SW 1271 (cell line): ENCODE measurements at places on chromosomes 2 and 18.

DNA sequence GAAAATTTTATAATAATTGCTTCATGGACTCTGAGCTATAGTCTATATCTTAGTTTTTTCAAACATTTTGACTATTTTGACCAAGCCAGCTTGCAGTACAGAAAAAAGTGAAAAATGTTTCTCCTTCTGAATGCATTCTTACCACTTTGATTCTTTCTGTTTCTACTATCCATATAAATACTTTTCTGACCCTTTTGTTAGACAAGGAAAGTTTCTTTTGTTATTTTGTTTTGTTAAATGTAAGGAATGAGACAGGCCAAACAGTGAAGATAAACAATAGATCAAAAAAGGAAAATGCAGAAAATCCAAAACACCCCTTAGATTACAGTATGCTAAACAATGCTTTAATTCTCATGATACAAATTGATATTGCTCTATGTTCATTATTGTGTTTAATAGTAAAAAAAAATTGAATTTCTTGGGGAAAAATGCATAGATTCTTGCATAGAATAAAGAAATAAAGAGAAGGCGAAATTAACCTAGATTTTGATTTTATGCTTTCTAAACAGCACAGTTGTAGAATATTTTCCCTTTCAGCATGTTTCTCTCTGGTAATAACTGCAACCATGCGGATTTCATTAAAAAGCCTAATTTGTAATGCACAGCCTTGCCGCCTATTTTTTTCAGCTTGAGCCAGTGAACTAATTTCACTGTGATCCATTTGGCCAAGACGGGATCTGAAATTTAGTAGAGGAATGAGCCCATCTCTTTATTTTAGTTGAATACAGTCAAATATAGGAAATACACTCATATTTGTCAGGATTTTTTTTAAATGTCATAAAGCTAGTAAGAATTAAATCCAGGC, 976 bp downstream of the TNFAIP6 start:
- no peak for DNase-seq

DNA sequence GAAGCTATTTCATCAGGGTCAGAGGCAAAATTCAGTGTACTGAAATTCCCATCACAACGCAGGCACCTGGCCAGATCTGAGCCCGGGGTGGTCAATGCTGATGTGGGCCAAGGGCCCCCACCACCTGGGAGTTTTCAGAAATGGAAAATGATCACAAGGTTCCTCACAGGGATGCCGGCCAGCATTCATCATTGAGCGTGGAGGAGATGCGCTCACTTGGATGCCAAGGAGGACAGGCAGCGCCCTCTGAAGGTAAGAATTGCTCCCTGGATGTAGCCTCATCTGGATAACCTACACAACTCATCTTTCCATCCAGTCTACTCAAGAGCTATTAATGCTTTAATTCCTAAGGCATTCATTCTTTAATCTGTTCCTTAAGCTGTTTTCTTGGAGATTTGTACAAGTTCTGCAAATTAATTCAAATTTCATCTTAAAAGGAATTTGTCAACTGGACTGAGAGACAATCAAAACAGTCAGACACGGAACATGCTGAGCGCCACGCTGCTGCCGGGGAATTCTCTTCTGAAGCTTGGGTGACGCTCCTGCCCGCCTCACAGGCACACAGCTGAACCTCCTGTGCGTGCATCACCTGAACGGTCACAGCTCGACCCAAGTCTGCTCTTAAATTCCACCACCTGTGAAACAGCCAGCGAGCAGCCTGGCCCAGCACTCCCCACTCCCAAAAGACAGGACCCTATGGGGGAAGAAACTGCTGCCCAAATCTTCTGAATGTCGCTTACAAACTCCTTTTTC, 206.7 kb downstream of the HDAC4 start:
- no peak for DNase-seq

- DNase-seq: no peak
Measured at GRCh38 chr18:6096730-6097129, 201.4 kb upstream of the TMEM200C start.

DNA sequence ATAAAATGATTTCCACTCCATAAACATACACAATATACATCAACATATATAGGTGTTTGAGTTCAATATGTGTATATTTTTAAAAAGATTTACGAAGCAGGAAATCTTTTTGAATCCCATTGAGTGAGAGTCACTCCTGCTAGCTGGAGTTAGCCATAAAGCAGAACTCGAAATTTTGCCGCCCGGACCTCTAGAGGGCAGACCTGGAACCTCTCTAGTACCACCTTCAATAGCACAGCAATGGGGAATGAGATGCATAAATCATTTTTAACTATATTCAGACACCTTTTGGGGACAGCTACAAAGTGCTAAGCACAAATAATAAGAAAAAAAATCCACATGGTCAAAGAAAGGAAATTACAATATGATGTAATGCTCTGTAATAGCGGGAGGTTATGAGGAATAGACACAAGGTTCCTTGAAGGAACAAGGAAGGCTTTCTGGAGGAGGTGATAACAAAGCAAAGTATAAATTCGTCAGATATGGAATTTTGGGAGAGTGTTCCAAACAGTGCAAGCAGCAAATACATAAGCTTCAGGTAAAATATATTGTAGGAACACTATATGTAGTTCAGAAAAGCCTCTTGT, 533.4 kb downstream of the ERBB4 start:
- DNase-seq: no peak

DNA sequence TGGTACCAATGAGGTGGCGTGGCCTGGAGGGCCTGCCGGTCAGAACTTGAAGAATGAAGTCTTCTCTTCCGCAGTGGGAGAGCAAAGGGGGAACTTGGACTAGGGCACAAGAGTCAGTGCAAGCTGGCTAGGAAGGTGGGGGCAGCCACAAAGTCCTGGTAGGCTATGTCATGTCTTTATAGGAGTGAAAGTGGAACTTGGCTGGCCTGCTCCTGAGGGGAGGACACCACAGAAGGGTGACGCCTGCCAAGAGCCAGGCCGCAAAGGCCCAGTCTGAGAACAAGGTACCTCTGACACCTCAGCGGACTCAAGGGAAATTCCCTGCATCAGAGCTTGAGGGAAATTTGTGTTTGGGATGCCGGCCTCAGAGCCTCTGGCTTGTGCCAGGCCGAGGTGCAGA, 32.2 kb upstream of the MAP3K20 start:
- no peak for DNase-seq

DNA sequence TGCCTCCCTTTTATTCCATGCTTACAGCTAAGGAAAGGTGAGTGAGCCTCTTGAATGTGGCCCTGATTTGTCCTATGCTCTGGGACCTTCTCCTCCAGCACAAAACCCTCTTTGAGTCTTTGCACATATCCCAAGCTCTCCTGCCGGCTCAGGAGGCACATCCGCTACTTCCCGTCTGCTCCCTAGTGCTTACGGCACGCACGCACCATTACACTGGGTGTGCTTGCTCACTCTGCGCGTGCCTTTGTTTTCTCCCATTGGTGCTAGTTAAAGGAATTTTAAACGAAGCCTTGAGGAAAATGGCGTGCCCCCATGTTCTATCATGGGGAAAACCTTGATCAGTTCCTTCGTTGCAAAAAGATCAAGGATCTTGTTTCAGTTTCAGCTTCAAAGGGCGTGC, 7.9 kb upstream of the DGKD start:
- no peak for DNase-seq

DNA sequence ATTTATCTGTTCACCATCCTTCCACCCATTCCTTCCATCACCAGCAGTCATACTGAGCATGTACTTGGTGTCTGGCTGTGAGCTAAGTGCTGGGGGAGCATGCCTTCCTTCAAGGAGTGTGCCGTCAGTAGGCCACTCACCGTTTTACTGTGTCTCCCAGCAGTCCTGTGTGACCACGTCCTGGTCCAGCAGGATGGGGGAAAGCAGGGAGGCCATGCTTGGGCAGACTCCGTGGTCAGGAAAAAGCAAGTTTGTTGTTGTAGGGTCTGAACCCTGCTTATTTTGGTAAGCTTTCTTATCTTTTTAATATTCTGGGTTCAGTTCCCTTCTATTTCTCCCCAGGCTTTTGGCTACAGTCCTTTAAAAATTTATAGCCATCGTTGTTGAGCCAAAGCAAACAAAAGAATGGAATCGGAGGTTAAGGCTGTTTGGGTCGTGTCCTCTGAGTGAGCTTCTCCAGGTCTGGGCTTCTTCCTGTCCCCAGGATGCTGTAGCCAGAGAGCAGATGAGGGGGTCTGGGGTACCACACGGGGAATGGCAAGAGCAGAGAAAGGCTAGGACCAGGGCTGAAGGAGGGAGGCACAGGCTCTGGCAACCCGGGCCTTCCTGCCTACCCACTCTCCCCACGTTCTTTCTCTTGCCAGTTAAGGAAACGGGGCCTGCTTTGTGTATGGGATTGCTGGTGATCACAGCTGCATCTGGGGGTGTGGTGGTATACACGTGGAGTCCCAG, 13.5 kb downstream of the SLC30A3 start:
- DNase-seq: no peak

DNA sequence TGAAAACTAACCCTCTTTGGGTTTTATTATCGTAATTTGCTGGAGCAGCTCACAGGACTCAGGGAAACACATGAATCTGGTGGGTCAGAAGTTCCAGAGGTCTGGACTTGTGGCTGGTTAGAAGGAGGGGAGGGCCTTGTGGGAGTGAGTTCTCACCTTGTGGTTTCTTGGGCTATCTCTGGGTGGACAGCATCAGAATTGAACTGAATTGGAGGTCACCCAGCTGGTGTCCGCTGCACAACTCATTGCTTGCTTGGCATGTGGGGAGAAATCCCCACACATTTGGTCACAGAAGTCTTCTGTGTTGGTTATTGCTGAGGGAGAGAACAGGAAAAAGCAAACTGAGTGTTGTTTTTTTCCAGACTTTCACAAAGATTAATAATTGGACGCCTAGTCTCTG, 27.5 kb downstream of the ZNF892 start:
- no peak for DNase-seq

GRCh38 chr2:166188084-166188483, 60.3 kb upstream of the SCN1A start:
- DNase-seq: no peak

- no peak for DNase-seq
Measured at GRCh38 chr18:56902653-56903052, 244.2 kb upstream of the BOD1L2 start.

DNA sequence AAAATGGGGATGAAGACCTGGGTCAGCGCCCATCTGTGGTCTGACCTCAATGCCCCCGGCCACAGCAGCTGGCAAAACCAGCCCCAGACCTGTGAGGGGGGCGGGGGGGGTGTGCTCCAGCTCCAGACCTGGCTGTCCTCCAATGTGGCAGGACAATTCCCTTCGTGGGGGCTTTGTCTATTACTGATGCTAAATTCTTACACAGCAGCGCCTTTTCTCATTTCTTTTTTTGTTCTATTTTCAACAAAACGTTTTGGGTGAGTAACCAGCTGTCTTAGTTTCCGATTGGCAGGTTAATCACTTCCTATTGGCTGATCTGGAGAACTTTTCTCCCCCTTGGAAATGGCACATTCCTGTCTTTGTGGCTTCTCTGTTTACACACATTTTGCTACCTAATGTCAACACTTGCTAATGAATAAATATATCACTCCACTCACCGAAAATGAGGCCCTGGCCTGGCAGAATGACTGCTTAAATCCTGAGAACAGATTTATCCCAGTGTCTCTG, 4.4 kb downstream of the SMAD7 start:
- DNase-seq: no peak

- no peak for DNase-seq
Measured at GRCh38 chr18:8450898-8451665, 158.2 kb upstream of the RAB12 start.

DNA sequence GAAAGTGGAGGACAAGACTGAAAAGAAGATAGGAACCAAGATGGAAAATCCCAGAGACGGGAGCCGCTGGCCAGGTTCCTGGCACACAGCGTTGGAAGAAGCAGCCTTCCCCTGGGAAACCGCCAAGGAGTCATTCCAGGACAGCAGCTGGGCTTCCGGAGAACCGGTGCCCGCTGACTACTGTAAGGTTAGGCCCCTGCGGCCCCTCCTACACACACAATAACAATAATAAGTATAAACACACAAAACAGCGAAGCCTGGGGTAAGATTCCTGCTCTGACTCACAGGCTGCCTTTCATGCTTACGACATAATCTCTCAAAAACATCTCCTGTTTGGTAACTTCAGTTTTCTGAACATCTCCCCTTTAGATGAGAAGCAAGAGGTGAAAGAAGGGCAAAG, 28.1 kb upstream of the MYCN start:
- no peak for DNase-seq

- DNase-seq: no peak
Measured at GRCh38 chr2:86416146-86416545, 25.0 kb upstream of the KDM3A start.

GRCh38 chr2:70842401-70842800, 6.8 kb upstream of the CD207 start:
- DNase-seq: no peak

DNA sequence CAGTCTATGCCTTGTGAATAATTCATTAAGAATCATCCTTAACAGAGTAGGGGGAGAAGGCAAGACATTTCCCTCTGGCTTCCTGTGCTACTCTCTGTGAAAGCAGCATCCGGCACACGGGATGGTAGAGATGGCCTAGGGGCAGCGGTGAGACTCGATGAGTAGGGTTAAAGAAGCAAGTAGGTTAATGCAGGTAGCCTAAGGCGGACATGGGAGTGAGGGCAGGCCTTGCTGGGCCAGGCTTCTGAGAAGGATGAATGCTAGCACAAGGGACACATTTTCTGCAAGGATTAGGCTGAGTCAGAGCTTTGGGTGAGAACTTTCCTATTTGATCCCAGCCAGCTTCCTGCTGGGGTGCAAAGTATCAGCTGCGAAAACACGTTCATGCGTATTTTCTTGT, 80.8 kb downstream of the NXPH2 start:
- DNase-seq: no peak

- DNase-seq: no peak
Measured at GRCh38 chr2:30068067-30068466, 78.7 kb upstream of the YPEL5 start.

GRCh38 chr18:26479681-26480079, 68.7 kb downstream of the KCTD1 start:
- no peak for DNase-seq

GRCh38 chr2:46937471-46937901, 21.9 kb upstream of the MCFD2 start:
- peak; percentile 32 for DNase-seq

- no peak for DNase-seq
Measured at GRCh38 chr2:239337122-239337876, 63.5 kb downstream of the HDAC4 start.
